ENCODE measurements at places on chromosomes 6 and 20.

GRCh38 chr20:19926591-19926990 is 90.6 kb upstream of the NAA20 start:
- no peak for DNase-seq

DNA sequence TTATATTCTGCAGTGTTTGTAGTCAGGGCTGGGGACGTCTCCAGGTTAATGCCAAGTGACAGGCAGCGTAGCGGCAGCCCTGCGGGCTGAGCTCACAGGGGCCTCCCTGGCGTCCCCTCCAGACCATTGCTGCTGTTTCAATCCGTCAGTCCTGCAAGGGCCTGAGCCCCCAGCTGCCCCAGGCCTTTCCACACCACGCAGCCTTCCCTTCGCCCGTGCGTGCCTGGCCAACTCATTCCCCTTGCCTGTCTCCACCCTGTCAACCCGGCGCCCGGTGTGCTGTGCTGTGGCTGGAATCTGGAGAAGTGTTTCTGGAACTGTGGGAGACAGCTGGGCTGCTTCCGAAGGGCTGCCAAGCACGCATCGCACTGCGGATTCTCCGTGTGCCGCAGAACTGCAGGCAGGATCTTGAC is 11.9 kb downstream of the BHLHE23 start:
- DNase-seq: no peak

- peak; percentile 98 for DNase-seq
Observed at GRCh38 chr6:118660218-118660569, 8.8 kb upstream of the CEP85L start.

GRCh38 chr20:21661488-21662055 is 43.9 kb upstream of the PAX1 start:
- DNase-seq: no peak

DNA sequence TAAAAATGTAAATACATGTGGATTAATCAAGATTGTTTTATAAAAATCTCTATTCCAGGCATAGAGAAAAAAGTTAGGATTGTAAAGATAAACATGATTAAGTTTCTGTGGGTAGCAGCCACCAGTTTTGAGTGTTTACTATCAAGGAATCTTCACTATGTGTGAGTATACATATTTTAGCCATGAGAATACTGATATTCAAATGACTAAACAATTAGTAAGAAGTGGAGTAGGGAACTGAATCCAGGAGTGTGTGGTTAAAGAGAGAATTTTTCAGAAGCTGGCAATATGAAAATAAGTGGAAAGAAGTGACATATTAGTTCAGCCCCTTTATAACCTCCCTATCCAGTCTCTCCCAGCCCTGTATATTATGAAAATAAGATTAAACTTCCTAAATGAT is 10.3 kb downstream of the ELOVL2 start:
- no peak for DNase-seq

GRCh38 chr6:34025861-34026260 is 120.0 kb downstream of the GRM4 start:
- no peak for DNase-seq

- no peak for DNase-seq
Observed at GRCh38 chr6:118630067-118630466, 21.3 kb downstream of the CEP85L start.

DNA sequence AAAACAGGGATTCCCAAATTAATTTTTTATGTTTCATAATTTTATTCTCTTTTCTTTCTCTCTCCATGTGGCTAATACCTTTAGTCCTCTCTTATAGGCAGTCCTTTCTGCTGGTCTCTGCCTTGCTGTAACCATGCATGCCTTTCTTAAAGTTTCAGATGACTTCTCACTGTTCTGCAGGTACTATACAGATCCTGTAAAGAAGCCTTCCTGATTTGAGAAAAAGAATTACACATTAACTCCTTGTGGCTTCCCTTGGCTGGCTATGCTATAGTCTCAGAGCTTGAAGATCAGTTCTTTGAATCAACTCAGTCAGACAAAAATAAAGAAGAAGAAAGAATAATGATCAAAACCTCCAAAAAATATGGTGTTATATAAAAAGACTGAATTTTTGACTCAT is 7.3 kb upstream of the GPR63 start:
- no peak for DNase-seq

DNA sequence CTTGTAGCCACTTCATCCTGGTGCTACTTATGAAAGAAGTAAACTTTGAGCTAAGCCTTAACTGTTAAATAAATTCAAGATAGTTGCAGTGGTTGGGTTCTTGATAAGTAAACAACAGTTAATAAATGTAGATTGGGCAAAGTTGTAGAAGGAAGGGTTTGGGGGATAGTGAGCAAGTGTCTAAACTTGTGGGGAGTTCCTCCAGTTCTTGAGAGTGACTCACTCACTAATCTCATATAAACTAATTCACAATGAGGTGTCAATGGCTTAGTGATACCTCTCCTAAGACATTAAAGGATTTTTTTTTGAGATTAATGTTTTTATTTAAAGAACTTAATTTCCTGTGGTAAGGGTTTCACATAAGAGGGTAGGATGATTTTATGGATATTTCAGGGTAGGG is 507.4 kb downstream of the BMP2 start:
- no peak for DNase-seq

- DNase-seq: no peak
Observed at GRCh38 chr6:80217794-80218193, 111.3 kb downstream of the BCKDHB start.

DNA sequence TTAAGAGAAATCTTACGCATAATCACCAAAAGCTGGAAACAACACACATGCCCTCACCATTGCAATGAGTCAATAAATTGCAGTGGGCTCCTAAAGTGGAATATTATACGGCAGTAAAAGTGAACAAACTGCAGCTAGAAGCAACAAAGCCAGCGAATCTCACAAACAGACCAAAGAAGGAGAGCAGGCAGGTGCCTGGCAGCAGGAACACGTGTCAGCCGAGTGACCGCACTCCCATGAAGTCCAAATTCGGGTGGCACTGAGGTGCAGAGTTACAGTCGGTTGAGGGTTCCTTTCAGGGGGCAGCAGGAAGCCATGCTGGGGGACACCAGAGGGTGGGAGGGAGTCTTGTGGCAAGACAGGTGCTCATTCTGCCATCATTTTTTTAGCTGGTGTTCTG is 313.1 kb downstream of the TAF4 start:
- no peak for DNase-seq

- no peak for DNase-seq
Observed at GRCh38 chr6:89297695-89298351, 17.3 kb downstream of the GABRR2 start.

DNA sequence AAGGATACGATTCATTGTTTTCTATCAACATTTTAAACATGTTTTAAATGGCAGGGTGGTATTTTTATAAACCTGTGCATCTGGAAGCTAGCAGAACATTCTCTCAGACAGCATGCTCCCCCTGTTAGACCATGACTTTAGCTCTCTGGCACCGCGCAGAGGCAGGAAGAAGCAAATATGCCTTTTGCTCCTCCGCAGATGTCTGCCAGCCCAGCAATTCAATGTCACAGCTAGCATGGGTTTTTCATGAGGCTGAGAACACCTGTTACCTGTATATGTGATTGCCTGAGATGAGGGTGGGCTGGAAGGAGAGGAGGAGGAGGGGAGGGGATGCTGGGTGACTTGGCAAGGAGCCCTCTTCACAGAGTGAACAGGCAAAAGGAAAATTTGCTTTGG is 6.7 kb downstream of the MTCH1 start:
- no peak for DNase-seq

DNA sequence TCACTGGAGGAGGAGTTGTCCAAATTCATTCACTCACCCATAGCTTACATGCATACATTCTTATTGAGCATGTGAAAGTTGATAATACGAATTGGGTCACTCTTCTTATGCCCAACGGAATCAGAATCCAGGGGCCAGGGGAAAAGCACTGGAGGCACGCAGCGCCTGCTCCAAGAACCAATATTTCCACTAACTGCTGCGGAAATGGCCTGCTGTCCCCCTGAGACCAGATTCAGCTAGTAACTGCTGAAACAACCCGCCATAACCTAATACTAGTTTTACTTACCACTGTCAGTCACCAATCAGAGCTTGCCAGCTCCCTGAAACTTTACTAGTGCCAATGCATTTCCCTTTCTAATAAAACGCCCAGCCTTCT is 641 bp upstream of the FKBP1A start:
- no peak for DNase-seq

DNA sequence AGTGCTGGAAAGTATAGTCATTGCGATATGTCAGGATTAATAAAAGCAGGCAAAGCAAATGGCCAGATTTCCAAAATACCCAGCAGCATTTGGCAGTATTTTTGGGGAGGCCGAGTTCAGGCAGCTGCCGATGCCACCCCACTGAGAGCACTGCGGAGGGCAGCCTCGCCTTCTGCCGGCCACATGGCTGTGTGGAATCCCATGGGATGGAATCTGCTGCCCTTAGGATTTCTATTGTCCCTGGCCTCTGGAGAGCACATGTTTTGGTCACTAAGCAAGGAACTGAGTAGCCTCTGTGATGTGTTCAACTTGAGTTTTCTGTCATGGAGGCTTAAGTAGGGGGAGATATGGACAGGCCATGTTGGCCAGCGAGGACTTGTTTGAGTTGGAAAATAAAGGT is 123.0 kb downstream of the FARS2 start:
- no peak for DNase-seq

- DNase-seq: no peak
Observed at GRCh38 chr6:153085239-153085638, 45.8 kb downstream of the RGS17 start.

DNA sequence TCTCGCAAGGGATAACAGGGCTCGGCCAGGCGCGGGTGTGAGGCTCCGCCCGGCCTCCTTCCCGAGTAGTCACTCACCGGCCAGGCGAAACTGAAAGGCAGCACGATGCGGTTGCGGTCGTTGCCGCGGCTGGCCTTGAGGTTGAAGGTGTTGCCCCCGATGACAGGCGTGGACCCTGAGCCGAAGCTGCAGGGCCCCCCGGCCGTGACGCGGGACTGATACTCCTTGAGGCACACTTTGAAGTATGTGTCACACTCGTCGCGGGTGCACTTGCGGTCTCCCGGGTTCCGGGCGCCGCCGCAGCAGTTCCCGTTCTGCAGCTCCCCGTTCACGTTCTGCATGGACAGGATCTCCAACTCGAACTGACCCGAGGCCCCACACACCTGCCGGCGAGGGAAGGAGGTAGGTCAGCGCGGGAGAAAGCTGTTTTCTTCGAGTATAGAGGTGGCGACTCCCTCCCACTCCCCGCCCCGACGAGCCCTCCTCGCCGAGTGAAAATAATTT is 1.1 kb downstream of the JAG1 start:
- DNase-seq: peak; percentile 55

DNA sequence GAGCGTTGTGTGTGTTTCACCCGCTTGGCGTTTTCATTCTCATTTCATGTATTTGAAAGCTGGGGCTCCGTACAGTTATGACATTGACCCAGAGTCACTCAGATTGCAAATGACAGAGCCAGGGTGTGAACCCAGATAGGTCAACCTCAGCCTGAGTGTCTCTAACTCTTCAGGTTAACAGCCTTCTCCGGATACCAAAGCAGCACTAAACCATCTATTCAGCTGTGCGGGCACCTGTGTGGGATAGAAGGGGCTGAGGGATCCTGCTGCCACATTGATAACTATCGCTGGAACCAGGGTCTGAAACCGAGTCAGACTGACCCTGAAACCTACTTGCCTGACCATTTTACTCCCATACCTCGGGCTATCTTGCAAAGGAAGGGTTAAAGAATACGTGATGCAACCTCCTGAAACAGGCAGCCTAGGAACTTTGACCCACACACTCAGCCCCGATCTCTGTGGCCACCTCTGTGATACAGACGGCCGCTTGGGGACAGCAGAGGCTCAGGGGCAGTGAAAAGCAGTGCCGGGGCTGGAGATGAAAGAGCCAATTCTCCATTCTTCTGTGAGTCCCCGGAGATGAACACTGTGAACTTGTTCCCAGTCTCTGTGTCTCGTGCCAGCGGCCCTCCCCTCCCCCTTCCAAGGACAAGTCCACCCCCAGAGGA is 233.5 kb upstream of the QKI start:
- peak; percentile 3 for DNase-seq

DNA sequence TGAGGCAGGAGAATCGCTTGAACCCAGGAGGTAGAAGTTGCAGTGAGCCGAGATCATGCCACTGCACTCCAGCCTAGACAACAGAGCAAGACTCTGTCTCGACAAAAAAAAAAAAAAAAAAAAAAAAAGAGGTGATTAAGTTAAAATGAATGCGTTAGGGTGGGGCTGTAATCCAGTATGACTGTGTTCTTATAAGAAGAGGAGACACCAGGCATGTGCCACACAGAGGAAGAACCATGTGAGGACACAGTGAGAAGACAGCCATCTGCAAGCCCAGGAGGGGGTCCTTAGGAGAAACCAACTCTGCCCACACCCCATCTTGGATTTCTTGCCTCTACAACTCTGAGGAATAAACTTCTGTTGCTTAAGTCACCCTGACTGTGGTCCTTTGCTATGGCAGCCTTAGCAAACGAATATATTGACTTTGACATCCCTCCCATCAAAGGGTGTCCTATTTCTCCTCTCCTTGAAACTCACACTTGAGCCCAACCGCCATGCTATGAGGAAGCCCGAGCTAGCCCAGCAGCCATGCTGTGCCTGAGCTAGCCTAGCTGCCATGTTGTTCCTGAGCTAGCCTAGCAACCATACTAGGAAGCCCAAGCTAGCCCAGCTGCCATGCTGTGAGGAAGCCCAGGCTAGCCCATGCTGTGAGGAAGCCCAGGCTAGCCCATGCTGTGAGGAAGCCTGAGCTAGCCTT is 15.8 kb upstream of the PPP1R16B start:
- no peak for DNase-seq

- no peak for DNase-seq
Observed at GRCh38 chr6:90220273-90220672, 76.4 kb downstream of the BACH2 start.

DNA sequence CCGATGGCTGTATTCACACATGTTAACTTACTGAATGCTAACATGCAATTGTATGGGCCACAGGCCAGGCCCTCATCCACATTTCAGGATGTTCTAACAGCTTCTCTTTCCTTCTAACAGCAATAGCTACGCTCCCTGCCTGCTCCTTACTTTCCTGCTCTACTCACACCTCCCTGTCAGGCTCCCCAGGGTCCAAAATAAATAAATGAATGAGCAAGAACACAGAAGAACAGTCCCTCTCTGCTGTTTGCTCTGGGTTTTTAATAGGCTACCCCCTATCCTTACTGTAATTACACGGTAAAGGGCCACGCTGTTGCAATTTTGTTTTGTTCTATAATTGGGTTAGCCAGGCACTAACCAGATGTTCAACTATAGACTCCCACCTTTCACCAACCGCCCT is 135.6 kb downstream of the GMDS start:
- peak; percentile 17 for DNase-seq

GRCh38 chr20:53678315-53678989 is 84.8 kb upstream of the ZNF217 start:
- no peak for DNase-seq

DNA sequence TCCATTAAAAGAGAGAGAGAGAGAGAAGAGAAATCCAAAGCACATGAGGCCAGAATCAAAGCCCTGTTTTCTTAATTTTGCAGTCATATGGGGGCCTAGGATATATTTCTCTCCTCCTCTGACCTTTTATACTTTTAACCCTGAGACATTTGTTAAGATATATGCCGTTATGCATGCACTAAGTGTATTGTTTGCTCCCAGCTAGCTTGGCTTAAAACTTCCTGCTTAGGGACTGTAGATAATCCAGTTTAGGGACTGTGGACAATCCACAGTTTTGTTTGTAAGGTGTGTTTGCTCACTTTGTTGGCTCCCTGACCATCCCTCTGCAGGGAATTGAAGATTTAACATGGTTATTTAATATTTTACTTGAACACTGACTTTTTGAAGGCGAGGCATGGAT is 166.3 kb upstream of the TSHZ2 start:
- no peak for DNase-seq

GRCh38 chr20:10671919-10672623 is 1.7 kb downstream of the JAG1 start:
- DNase-seq: no peak
